Forelimb muscle (tissue), 1 donor: ENCODE measurements at places on chromosomes 3 and 15.
A peak's percentile ranks its signal among the peaks of the same experiment; 100 is the strongest.

DNA sequence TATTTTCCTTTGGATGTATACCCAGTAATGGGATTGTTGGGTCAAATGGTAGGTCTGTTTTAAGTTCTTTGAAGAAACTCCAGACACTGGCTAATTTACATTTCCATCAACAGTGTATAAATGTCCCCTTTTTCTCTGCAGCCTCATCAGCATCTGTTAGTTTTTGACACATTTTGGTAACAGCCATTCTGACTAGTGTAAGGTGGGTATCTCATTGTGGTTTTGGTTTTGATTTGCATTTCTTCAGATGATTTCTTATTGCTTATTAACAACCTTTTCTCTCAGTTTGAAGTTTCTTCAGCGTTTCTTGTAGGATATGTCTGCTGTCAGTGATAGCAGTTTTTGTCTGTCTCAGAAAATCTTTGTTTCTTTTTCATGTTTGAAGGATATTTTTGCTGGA is 15.4 kb downstream of the GALK2 start:
- no peak for DNase-seq

GRCh38 chr15:31328969-31329639 is 2.5 kb downstream of the KLF13 start:
- DNase-seq: no peak

DNA sequence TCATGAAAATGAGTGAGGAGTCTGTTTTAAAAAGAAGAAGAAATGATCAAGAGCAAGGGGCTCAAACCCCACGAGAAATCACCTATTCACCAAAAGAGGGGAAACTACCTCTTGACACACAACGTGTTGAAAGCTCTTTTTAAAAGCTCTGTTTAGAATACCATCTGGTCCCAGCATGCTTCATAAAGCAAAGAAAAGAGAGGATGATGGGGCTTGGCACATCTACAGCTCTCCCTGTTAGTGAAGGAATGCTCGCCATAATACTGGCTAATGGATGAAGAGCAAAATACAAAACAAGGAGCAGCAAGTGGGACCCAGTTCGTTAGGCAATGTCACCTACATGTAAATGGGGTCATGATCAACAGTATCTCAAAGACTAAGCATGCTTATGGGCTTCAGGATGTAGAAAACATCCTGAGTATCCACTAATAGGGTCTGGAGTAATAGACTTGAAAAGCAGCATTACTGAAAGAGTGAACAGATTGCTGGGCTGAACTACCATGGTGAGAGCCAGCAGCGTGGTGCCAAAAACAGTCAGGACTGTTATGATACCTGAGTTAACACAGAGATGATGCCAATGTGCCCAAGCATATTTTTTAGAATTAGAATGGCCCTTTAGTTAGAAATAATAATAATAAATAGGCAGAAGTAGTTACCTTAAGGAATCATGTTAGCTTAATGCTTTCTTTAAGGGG is 159.7 kb upstream of the POU1F1 start:
- DNase-seq: no peak

GRCh38 chr3:35679409-35680080 is 40.2 kb downstream of the ARPP21 start:
- no peak for DNase-seq

GRCh38 chr3:138065949-138066348 is 49.5 kb downstream of the DZIP1L start:
- DNase-seq: no peak

GRCh38 chr3:59609657-59610348 is 560.0 kb upstream of the CFAP20DC start:
- DNase-seq: no peak

DNA sequence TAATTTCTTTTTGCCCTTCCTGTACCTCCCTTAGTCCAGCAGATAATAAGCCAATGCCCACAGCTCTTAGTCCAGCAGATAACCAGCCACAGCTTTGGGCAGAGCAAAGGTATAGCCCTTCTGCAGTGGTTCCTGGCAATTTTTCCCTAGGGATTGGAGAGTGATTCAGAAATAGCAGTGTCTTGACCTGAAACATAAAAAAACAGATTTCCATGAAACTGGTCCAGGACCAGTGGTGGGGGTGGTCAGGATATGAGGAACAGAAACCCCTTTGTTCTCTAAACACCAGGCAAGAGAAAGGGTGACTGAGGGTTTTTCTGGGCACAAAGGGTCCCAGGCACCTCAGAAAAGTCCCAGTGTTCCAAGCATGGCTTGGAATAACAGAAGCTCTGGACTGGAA is 103.4 kb downstream of the ARRDC4 start:
- DNase-seq: no peak

GRCh38 chr3:182606905-182607504 is 186.3 kb upstream of the ATP11B start:
- no peak for DNase-seq

DNA sequence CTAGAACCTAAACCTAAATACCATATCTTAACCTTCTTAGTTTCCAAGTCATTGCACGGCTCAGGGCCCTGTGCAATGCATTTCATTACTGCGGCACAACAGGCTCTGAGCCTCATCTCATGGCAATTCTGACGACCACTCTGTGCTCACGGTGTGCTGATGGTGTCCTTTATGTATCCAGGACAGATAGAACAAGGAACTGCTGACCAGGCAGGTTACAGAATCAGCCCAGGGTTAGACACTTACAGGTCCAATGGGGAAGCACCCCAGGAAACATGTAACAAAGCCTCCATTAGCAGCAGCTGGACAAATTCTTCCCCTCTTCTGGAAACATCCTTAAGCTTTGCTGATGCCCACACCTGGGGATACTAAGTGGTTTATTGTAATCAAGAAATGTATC is 91.9 kb upstream of the NSMCE3 start:
- no peak for DNase-seq

DNA sequence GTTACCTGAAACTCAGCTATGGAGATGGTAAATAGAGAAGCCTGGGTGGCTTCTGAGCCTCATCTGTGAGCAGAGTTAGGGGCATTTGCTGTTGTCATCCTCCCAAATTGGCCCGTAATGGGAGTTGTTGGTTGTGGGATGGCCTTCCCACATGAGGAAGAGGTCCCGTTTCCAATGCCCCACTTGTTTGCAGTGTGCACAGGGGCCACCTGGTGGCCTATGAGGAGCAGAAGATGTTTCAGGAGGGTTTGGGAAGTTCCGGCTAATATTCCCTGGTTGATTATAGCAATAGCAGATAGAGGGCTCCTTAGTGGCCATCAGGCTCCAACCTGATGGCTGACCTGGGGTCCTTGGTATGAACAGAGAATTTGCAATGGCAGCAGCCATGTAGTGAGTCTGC is 1546.5 kb downstream of the OTOL1 start:
- no peak for DNase-seq

- peak; percentile 90 for DNase-seq
Observed at GRCh38 chr3:160565442-160566403, at the start of gene KPNA4. TSS of gene KPNA4 (minus strand) at chr3:160565571. CDS start at chr3:160565282, 289 bp downstream.

- DNase-seq: no peak
Observed at GRCh38 chr15:69000091-69000490, 14.4 kb upstream of the NOX5 start.

DNA sequence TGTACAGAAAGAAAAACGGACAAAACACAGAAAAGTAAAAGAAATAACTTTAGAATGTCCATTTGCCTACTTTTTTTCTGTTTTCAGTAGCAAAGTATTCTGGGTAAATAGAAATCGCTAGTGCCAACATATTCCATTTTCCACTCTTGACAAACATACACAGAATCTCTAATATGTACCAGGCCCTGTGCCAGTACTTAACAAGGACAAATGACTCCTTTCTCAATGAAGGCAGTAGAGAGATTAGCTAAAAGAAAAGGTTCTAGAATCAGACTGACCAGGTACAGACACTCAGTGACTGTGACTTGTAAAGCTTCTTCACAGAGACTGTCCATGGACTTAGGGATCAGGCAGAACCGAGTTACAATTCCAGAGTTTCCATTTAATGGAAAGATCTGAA is 165.8 kb upstream of the STAC start:
- DNase-seq: no peak
